ENCODE measurements at places on chromosomes 4 and X.

DNA sequence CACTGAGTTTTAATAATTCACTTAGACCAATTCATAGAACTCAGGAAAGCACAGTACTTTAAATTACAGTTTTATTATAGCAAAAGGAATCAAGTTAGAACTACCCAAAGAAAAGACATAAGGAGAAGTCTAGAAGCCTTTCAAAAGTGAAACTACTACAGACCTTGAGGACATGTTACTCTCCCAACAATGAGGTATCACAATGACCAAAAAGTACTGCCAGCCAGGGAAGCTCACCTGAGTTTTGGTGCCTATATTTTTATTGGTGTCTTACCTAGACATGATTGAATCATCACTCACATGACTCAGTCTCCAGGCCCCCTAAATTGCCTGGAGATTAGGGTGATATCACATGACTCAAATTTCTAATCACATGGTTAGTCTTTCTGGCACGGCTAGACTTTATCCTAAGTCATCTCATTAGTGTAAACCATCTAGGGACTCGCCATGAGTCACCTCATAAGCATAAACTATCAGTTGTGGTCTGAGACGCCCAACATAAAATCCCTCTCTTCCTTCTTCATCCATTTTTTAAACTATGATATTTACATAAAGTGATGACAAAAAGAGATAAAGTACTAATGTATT lies 372.3 kb downstream of the TMA16 start:
- no peak for DNase-seq

GRCh38 chr4:83581411-83582288 lies 45.7 kb downstream of the GPAT3 start:
- DNase-seq: no peak

GRCh38 chr4:184287697-184288255 lies 70.1 kb upstream of the ENPP6 start:
- no peak for DNase-seq

GRCh38 chr4:118823471-118823870 lies 12.5 kb downstream of the SEC24D start:
- no peak for DNase-seq

DNA sequence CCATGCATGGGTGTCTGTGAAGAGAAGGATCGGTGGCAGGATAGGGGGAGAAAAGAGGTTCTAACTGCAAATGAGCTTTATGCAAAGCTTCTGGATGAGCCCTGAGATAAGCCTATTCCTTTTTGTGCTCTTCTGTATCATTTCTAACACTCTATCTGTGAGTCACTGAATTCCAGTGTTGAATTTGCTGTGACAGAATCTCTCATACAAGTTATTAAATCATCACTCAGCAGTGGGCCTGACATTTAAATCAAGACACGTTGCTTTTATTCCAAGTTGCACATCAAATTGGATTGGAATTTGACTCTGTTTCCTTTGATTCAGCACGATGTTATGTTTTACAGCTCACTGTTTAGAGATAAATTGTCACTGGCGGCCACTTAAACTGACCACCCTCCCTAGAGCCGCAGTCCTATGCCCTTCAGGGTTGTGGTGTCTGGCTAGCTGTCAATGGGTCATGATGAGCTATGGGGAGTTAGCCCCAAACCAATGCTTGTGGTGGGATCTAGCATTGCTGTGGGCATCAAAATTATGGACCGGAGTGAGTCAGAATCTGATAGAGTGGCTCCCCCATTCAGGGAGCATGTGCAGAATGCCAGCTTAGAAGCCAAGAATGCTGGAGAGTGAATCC lies 42.7 kb downstream of the LHFPL1 start:
- DNase-seq: no peak

GRCh38 chr4:168498251-168498650 lies 1.4 kb downstream of the PALLD start:
- DNase-seq: no peak

- DNase-seq: no peak
These were observed 206.7 kb upstream of the SLIT2 start for GRCh38 chr4:20044966-20045365.

DNA sequence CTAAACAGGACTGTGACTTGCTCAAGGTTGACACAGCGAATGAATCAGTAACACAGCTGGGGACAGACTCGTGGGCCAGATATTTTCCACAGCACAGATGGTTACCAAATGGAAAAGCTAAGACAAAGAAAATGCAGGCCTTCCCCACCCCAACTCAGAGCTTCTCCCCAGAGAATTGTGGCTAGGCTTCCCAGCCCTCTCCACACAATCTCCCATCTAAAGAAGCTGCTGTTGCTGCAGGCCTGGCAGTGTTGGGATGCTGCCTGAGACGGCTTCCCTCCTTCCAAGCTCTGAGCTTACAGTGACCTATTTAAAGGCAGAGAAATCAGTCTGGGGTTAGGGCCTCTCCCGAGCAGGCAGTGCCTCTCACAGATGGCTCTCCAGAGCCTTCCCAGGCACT lies 46.5 kb upstream of the PGRMC1 start:
- no peak for DNase-seq

DNA sequence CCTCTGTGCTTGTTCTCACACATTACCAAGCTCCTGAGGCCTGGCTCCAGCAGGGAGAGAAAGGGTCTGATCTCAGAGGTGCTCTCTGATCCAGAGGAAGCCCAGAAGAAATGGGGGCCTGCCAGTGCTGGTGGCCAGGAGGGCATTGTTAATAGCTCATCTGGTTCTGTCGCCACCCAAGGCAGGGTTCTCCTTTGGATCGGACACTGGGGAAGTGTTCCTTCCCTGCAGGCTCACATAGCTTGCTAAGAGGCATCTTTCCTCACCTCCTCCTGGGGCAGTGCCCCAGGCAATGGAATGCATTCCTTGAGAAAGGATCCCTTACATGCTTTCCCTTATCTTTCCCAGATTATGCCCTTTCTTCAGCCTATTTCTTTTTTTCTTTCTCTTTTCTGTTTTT lies 53.8 kb downstream of the RBM47 start:
- no peak for DNase-seq

GRCh38 chr4:73343432-73343831 lies 60.7 kb upstream of the ALB start:
- no peak for DNase-seq

DNA sequence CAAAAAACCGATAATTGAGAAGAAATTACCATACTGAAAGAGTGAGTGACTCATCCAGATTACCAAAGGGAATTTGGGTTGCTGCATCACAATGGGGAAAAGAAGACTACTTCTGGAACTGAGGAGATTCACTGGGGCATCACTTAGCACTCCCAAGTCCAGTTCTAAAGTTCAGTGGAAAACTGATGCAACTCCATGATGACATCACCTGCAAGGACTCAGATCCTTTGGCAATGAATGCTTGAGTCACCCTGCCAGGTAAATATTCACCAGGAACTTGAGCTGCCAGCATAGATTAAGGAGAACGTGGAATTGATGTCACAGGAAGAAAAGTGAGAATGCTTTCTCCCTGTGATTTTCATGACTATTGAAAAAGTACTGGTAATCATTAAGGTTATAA lies 32.0 kb upstream of the SMIM10L2A start:
- no peak for DNase-seq

DNA sequence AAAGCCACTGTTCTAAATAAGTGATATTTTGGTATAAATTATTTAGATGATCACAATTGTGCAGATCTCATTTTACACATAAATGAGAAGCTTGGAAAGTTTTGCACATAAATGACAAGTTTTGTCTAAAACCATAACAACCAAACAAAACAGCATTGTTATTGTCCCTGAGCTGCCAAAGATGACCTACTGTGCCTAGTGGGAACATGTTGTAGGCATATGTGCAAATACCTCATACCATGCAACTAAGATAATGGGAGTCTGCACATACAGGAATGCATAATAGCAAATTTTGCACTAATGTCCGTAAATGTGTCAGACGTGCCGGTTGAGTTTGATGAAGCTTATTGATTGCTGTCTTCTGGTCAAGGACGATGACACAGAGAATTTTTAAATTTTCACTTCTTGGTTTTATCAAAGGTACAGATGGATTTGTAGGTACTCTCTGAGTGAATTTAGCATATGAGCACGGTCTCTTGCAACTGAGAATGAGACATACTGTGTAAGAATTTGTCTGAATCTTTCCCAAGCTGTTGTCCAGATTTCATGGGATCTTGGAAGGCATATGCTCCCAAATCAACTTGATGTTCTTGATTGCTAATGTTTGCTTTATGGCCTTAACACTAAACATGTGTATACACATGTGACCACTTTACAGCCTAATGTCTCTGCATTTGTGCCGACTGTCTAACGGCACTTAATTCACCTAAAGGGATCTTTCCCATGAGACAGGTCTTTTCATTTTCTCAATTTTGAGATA lies 1133.5 kb downstream of the FAT4 start:
- DNase-seq: no peak

GRCh38 chr4:185219551-185220344 lies 10.3 kb downstream of the SNX25 start:
- DNase-seq: no peak

GRCh38 chr4:6125103-6125651 lies 75.2 kb downstream of the JAKMIP1 start:
- no peak for DNase-seq

DNA sequence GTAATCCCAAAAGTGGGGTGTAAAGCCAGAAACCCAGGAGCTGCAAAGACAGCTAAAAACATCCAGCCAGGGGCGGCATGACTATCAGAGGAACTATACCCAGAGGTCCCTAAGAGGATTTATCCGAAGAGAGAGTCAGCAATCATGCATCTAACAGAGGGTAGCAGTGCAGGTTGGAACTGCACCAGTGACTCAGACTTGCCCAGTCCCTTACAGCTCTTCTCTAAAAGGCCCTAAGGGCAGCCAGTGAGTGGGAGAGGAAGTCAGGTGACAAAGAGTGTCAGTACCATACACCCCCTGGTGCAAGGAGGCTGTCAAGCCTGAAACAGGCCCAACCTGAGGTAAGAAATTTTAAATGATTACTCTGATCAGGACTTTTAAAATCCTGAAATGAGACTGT lies 88.1 kb downstream of the CAMK2D start:
- DNase-seq: peak; percentile 24

DNA sequence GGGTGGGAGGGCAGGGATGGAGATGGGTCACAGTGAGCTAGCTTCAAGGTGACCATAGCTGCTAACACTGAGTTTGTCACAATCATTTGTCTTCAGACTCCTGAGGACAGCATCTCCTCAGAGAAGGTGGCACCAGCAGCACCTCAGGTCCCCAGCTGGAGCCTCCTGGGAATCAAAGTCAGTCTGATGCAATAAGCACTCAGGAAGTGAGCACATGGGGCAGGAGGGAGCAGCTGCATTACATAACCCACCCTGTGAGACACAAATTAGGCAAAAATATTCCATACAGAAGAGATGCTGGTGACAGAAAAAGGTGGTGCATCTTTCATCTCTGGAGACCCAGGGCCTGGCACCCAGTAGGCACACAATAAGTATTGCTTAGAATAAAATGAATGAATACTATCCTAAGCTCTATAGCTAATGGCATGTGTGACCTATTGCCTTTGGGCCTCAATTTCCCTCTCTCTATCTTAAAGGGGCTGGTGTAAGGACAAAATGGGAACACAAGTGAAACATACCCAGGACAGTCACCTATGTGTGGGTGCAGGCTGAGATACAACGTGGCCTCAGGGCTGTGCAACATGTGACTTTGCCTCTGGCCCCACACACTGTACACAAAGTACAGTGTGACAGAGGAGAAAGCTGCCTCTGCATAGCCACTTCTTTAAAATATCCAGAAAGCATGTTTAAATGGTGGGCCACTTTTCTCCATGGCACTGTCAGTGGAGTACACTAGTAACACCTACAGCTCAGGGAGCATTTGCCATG lies 37.1 kb downstream of the SLC39A8 start:
- no peak for DNase-seq

DNA sequence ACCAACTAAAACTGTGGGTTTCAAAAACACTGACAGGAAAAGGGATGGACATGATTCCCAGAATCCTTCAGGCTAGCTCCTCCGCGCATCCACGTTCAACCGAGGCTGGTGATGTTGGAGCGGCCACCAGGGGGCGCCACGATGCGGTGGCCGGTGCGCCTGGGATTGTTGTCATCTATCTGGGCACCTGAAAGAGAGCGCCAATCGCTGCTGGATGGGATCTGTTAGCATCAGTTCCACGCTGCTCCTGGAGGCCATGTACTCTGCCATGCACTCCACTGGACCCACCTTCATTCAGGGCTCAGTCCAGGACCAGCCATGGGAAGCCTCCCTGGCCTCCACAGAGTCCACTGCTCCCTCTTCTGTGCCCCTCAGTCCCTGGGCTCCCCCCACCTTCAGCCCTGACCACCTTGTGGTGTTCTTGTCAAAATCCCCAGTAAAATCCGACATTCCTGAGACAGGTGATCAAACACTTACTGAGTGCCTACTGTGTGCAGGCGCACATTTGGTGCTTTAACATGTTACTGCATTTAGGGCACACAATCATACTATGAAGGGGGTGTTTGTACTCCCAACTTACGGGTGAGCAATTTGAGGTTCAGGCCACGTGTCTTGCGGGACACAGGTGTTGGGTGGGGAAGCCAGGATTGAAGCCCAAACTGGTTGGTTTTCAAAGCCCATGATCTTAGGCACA lies 71.1 kb downstream of the CRMP1 start:
- DNase-seq: no peak

DNA sequence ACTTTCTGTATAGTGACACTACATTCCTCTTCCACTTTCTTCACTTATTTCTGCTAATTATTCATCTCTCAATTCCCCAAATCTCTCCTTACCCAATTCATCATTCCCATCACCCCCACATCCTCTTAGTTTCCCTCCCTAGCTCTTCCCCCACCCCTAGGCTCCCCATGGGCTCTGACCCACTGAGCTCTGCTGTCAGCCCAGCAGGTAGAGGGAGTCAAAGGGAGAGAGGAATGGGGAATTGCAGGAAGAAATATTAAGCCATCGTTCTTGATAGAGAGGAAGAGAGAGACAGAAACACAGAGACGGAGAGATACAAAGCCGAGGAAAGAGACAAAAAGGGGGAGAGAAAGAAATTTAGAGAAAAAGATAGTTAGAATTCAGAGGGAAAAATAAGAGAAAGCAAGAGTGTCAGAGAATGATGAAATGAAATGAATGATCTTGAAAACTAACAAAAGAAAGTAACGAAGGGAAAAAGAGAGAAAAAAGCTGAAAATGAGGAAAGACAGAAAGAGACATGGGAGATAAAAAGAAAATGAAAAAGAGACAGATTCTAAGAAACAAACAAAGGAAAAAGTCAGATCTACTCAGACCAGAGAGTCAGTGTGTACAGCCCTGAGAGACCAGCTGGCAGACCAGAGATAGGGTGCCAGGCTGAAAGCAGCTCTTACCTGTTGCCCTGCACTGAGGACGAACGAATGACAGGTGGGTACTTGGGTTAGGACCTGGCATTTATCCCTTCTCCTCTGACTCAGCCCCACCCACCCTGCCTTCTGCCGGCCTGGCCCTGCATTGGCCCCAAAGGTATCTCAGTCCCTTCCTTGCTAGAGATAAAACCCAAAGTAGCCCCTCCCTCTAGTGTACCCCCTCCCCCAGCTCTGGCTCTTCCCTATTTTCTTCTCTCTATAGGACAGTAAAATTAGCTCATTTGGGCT lies at the start of gene ALAS2:
TSS of gene ALAS2 (minus strand) at position 707 of the 935 bp plus-strand sequence. CDS start 4,977 bp downstream, outside the sequence.
- no peak for DNase-seq

- no peak for DNase-seq
These were observed 328.3 kb downstream of the UNC5C start for GRCh38 chr4:95220205-95221175.
